ENCODE measurements at places on chromosomes 1 and 21.
A peak's percentile ranks its signal among the peaks of the same experiment; 100 is the strongest.

DNA sequence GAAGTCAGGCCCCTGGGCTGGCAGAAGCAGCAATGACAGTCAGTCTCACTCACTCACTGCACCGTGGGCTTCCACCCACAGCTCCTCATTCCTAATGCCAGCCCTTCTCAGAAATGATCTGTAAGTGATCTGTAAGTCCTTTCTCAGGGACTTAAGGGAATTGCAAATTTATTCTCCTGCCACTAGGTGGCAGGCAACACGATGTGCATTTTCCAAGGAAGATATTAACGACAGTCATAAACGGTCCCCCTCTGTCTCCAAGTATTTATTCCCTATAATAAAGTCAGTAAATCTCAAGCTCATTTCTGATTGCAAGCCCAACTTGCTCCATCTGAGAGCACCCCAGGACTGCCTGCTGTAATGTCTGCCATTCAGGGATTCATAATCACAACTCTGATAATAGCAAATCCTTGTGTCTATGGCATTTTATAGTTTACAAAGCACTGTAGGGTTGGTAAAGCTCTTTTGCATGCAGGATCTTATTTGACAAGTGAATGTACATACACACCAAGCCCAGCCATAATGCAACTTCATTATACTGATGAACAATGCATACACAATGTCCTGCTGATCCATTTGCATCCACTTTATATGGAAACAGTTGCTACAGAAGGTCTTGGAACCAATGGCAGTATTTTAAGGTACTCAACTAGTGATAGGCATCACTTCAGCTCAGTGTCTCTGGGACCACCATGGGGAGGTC, 380.5 kb upstream of the CAMK1G start:
- no peak for DNase-seq

DNA sequence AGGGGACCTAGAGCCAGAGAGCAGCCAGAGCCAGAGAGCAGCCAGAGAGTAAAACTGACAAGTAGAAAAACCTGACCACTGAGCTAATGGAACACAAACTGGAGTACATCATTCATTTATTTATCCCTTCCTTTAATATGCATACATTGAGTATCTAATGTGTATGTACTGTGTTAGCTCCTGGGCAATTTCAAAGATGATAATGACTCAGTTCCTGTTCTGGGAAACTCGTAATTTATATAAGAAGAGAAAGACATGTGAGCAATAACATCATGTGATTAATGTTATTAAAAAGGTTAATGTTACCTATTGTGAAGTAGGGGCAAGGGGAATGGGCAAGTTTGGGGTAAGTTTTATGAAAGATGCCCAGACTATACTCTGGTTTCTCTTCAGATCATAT, 199.9 kb downstream of the TNR start:
- DNase-seq: no peak

- no peak for DNase-seq
These were observed 24.6 kb downstream of the PKP1 start for GRCh38 chr1:201307760-201308499.

DNA sequence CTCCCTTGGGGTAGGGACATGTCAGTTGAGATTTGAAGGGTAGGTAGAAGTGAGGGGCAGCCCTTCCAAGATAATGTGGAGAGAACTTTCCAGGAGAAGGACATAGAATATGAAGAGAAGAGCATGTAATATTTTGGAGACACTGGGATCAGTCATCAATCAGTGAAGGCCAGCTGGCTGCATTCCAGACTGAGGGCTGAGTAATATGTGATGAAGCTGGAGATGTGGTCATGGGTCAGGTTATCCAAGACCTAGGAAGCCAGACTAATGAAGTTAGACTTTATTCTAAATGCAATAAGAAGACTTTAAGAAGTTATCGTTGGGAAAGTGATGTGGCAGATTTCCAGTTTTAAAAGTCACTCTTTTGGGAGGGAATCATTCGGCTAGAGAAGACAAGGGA, 262.0 kb downstream of the HMCN1 start:
- peak; percentile 42 for DNase-seq

GRCh38 chr1:54241364-54241763, 41.4 kb downstream of the MRPL37 start:
- no peak for DNase-seq

All from Right ventricle myocardium superior (tissue), 1 donor.